Karpas-422 (cell line): ENCODE measurements at places on chromosomes 2 and 18.

DNA sequence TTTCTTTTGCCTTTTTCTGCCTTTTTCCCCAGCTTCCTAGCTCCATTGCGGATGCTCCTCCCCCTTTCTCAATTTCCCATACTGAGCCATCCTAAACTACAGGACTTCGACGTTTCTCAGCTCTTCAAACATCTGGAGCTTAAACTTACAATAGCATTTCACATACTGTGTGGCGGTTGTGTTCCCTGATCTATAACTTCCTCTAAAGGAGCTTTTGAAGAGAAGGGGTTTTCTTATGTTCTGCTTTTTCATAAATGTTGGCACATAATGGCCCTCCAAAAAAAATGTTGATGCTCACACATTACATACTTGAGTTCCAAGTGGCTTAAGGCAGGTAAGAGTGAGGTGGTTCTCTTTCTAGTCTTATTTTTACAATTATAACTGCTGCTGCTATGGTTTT, 87.4 kb downstream of the RNF144A start:
- DNase-seq, result no peak

GRCh38 chr2:8328217-8328616, 353.6 kb upstream of the ID2 start:
- no peak for DNase-seq

DNA sequence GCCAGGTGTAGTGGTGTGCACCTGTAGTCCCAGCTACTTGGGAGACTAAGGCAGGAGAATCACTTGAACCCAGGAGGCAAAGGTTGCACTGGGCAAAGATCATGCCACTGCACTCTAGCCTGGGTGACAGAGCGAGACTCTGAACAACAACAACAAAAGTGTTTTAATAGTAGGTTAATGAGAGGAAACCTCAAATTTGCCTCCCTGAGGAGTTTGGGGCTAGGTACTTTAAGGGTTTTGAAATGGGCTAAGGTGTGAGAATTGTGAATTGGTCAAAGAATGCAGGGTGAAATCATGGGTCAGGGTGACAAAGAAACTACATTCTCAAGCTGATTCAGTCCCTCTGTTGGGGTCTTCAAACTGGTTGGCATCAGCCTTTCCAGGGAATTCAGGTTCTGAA, 60.7 kb upstream of the BOD1L2 start:
- DNase-seq, result no peak

GRCh38 chr2:107986278-107987217, at the start of gene SLC5A7:
SLC5A7 (plus strand) TSS chr2:107986524; CDS start chr2:107988156, 1,632 bp downstream.
- DNase-seq, result no peak

GRCh38 chr2:172856606-172857005, 121.0 kb downstream of the RAPGEF4 start:
- no peak for DNase-seq

GRCh38 chr2:184769023-184769422, 170.7 kb downstream of the ZNF804A start:
- no peak for DNase-seq

DNA sequence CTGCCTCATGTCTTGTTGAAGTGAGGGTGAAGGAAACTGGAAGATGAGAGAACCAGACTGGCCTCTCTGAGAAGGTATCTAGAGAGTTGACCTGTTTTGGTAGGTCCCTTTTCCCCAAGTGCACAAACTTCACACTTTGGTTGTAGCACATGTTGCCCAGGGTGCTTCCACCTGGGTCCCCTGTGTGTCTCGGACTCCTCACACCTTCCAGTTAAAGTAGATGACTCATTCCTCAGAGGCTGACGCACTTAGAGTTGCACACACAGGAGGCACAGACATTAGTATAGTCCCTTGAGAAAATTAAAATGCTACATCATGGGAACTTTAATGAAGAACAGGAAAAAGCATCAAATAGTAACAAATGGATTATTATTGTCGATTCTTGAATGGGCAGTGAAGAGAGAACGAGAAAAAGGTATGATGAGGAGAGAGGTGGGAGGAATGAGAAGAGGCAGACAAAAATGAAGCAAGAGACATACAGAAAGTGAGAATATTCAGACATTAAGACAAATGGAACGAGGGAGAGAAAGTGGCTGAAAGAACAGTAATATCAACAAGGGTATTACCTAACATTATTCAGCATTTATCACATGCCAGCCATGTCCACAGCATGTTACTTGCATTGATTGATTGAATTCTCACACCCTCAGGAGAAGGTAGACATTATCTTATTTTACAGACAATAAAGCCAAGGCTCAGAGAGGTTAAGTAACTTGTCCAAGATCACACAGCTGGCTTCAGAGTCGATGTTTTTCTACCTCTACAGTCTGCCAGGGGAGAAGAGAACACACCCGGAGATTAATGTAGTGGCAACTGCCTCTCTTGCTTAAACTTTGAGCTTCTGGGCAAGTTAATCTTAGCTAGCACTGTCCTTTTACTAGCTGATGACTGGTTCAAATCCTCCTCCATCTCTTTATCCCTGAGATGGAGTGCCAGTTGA, 68.6 kb downstream of the FHOD3 start:
- DNase-seq, result no peak
